Mesenteric fat pad (tissue), 1 donor: ENCODE measurements at places on chromosomes 2 and 18. TPM values are rescaled to one million over a fixed set of nuclear protein-coding genes. Genes with fewer than 3 reads are reported as not detected.

GRCh38 chr2:84972207-84972783, 1.3 kb downstream of the KCMF1 start:
- no peak for DNase-seq

Gene POU3F3
- not detected for total RNA-seq

DNA sequence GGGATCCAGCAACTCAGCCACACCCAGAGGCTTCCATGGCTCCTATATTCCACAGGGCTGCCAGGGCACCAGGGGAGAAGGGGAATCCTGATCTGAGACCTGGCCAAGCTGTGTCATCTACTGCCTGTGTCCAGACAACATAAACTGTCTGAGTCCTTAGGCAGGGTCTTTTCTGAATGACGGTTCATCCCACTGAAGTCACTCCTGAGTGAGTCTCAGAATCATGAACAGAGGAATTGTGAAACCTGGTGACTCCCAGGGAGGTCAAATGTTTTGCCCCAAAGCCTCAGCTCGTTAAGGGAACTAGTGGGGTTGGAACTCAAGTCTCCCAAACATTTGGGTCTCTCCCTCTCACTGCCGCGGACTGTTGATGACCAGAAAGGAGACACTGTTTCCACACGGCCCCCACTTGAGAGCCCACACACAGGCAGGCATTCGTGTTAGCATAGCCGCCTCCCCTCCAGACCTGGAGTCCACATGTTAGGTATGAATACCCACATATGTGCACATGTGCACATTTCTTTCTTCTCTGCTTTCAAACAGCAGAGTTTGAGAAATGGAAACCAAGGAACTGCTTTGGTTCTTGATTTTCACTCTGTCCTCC, 125.0 kb upstream of the MSH6 start:
- DNase-seq = peak; percentile 26

Gene PSTPIP2
- 8.8 TPM for total RNA-seq

DNA sequence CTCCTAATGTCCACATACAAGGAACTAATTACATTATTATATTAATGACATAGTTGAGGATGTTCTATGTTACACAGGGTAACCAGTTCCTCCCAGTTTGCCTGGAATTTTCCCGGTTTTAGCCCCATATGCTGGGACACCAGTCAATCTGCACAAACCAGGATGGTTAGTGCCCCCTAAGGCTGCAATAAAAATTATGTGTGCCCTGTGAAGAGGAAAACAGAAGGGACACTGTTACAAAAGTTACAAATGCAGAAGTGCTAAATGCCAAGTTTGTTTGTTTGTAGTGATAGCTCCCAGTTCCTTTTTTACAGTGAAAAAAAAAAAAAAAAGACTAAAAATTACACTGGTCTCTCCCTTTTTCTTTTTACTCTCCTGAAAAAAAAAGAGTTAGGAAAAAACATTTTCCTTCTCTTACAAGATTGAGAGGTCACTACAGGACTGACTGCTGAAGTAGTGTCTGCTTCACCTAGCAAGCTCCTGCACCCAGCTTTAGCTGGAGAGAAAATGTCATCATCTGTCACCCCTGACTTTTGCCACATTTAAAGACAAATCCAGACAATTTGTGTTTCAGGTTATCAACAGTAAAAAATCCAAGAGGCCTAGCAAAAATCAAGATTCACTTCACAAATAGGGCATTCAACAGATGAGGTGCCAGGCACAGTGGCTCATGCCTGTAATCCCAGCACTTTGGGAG, 3.2 kb downstream of the ANKRD44 start:
- no peak for DNase-seq

- no peak for DNase-seq
Measured at GRCh38 chr2:193517615-193518014, 1322.9 kb upstream of the TMEFF2 start.

DNA sequence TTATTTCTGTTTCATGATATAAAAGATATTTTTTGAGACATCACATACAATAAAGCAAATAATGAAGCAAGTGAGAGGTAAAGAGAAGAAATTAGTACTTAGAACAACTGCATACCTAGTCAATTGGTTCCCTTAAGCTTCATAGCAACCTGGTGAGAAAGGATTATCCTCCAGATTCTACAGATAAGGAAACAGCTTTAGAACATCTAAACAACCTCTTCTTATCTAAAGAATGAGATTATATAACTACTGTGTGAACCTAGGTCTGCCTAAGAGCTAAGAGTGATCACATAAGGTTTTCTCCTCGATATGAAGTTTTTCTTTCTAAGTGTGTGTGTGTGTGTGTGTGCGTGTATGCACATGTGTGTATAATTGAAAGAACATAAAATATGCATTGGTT, 265.1 kb downstream of the NOL4 start:
- no peak for DNase-seq

Gene REG3A
- total RNA-seq = 3.3 TPM

GRCh38 chr18:22872900-22873537, 60.1 kb upstream of the RBBP8 start:
- DNase-seq = no peak

- no peak for DNase-seq
Measured at GRCh38 chr18:33291539-33291938, 149.0 kb downstream of the CCDC178 start.

Gene C2orf74
- 6.9 TPM for total RNA-seq

DNA sequence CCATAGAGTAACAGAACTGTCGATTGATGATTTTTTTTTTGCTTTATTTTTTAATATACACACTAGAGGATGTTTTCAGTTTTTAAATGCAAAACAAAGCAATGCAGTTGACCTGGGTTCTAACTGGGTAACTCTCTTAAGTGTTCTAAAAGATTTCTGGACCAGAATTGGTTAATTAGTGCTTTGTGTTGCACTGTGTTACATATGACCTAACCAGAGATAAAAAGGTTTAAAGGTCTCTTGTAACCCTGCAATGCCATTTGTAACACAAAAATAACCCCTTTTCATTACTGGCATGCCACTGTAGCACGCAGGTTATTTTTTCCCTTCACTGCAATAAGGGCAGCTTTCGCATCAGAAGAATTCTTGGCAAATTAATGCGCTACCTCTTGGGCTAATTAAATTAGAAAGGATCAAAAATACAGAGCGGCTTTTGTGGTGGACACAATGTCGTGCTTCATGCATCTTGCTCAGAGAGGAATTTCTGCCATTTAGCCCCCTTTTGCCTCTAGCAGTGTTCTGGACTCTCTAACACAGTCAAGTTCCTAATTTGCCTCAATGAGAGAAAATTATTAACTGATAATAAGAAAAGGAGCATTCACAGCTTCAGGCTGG, 250.8 kb upstream of the ZEB2 start:
- no peak for DNase-seq

Gene PRKAG3
- total RNA-seq = not detected

DNA sequence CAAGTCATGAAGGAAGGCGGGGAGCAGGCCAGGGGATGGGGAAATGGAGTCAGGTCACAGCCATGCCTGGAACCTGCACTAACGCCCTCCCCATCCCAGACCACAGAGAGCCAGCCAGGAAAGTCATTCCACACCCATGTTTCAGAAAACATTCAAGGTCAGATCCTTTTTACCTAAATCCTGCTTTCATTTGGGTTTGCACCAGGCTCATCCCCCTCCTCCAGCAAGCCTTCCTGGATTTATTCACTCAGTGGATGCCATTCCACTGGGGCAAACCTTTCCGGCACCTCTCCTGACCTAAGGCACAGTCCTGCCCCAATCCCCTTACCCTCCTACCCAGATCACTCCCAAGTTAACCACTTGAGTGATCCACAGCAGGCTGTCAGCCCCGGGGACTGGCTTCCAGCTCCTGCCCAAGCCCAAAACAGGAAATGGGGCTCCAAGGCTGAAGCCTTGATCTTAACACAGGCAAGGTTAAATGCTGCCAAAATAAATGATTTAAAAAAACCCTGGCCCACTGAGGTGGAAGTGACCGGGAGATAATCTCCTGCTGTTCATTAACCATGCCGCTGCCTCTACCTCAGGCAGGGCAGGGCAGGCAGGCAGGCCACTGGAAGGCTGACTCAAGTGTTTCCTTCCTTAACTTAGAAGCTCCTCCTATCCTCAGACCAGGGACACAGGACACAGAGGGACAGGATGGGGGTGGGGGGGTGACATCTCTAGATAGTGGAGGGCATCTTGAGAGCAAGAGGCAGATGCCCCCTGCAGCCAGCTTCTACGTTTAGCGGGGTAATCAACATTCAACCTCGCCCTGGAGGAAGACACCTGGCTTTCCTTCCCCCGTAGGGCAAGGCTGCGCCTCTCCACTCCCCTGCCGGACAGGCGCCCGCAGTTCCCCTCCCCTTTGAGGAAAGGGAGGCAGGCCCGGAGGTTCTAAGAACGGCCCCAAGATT, 1.4 kb downstream of the RAB11FIP5 start:
- DNase-seq = peak; percentile 73

GRCh38 chr2:55148269-55148668, 83.8 kb downstream of the CLHC1 start:
- no peak for DNase-seq

DNA sequence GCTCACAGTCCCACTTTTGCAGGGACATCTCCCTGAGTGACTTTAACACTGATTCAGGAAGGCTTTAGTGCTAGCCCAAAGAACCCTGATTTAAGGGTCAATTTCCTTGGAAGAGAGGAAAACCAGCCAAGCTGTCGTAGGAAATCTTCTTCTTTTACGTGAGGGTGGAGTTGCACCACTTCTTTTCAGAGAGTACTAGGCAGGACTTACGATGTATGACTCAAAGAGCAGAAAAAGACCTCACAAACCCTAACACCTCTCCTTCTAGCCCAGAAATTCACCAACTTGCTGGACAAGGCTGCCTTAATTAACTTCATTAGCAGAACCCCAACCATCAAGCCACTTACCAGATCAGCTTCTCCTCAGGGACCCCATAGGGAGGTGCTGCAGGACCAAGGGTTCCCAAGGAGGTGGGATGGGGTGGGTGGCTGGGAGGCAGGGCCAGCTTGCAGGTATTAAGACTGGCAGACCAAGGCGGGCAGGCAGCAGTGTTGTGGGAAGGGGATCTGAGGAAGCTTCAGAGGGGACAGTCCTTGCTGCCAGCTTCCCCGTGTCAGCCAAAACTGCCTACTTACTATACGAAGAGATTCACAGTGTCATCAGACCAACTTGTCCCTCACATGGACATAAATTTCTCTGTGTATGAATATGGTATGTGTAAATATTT, 6.7 kb downstream of the SERPINB2 start:
- no peak for DNase-seq

Gene HOXD3
- total RNA-seq = 5.3 TPM

Gene DNAJC10
- total RNA-seq = 76.0 TPM

Gene LCT
- total RNA-seq = 0.77 TPM

Gene SLC40A1
- total RNA-seq = 48.5 TPM

- no peak for DNase-seq
Measured at GRCh38 chr2:106158871-106159270, 35.2 kb downstream of the UXS1 start.

- DNase-seq = no peak
Measured at GRCh38 chr2:46335391-46336282, 38.4 kb downstream of the EPAS1 start.

Gene IL18RAP
- total RNA-seq = 13.8 TPM

Gene SERPINB3
- not detected for total RNA-seq

- DNase-seq = no peak
Measured at GRCh38 chr18:58716060-58716756, 44.9 kb downstream of the MALT1 start.

DNA sequence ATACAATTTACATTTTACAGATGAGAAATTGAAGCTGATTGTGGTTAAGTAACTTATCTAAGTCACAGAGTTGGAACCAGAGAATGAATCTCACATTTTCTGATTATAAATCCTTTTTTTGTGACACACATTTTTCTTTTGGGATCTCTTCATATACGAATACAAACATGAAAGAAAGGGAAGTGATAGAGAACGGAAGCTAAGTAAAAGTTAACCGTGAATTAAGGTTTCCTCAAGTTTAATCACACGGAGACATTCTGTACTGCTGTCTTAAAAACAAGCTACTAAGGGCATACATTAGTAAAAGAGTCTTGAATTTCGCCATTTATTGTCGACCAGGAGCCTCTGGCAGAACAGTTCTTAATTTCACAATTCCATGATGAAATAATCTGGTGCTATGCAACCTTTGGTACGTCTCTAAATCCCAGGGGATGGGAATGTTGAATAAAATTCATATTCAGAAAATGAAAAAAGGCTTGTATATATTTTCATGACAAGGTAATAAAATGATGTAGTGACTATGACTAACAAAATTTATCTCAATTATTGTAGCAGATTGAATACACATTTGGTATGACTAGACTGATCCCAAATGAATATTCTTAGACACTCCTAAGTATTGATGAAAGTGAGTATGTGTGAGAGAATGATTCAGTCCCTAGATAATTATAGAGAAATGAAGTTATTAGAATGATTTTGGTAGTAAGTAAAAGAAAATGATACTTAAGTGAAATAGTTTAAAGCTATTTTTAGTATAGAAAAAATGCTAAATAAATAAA, 40.3 kb upstream of the ZSWIM2 start:
- DNase-seq = no peak

GRCh38 chr2:189168856-189169499, 10.6 kb downstream of the COL5A2 start:
- no peak for DNase-seq

- no peak for DNase-seq
Measured at GRCh38 chr2:63789338-63790020, 52.2 kb upstream of the UGP2 start.

DNA sequence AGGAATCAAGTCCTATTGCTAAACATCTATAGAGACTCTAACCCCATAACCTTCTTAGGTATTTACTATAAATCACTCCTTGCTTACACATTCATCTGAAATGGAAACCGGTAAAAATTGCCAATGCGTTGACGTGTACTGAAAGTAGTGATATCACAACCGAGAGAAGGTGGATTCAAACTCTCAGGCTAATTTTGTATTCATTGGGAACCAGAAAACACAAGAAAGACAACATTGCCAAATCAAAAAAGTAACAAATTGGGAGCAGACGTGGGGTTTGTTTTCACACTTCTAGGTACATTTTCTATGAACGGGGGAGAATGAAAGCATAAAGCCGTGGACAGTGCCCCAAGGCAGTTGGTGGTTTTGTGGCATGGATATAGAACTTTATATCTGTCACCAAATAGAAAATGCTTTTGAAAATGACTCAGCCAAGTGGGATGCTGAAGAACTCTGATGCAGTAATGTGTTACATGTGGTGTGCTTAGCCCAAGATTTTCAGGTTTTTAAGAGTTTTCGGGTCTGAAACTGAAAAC, 155.1 kb upstream of the RASGRP3 start:
- DNase-seq = no peak

Gene CCBE1
- 2.3 TPM for total RNA-seq

GRCh38 chr2:105142239-105142638, 99.3 kb upstream of the GPR45 start:
- no peak for DNase-seq

Gene DTNA
- 19.7 TPM for total RNA-seq

Gene SPC25
- total RNA-seq = 0.32 TPM

Gene CENPA
- total RNA-seq = 0.32 TPM

Gene RNF125
- 15.8 TPM for total RNA-seq

GRCh38 chr2:104118889-104119288, 735.0 kb upstream of the POU3F3 start:
- no peak for DNase-seq

Gene CD8B
- total RNA-seq = 0.67 TPM

- no peak for DNase-seq
Measured at GRCh38 chr2:216911886-216912285, 52.0 kb upstream of the TNP1 start.

- no peak for DNase-seq
Measured at GRCh38 chr18:39713961-39714360, 2148.4 kb upstream of the CELF4 start.

Gene FAM161A
- 1.00 TPM for total RNA-seq

- no peak for DNase-seq
Measured at GRCh38 chr2:219777388-219777787, 150.0 kb downstream of the SLC4A3 start.
